ENCODE measurements at places on chromosomes 1 and 21. TPM values are rescaled to one million over a fixed set of nuclear protein-coding genes. Genes with fewer than 3 reads are reported as not detected.

The OR10Z1 gene
- not detected for total RNA-seq

The MTARC1 gene
- 47.2 TPM for total RNA-seq

The S100A10 gene
- 540 TPM for total RNA-seq

DNA sequence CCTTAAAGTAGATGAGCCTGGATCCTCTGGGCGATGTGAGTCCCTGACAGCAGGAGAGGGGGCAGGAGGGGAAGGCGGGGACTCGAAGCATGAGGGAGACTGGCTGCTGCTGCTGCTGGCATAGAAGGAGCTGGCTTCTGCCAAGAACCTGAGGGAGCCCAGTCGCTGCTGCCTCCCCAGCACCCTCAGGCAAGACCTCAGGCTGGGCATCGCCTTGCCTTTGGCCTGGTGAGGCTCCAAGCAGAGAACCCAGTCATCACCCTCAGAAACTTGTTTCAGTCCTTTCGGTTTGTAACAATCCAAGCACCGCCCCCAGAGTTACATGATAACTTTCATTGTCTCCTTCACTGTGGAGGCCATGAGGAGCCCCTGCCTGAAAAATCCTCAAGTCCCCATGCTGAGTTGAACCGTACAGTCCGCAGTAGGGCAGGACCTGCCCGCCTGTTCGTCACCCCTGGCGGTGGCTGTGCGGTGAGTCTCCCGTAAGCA, 38.8 kb downstream of the POFUT2 start:
- DNase-seq = no peak

GRCh38 chr1:155071701-155072100, 6.9 kb upstream of the EFNA3 start:
- DNase-seq = no peak

GRCh38 chr1:204678721-204679475, 6.6 kb downstream of the LRRN2 start:
- DNase-seq = no peak

DNA sequence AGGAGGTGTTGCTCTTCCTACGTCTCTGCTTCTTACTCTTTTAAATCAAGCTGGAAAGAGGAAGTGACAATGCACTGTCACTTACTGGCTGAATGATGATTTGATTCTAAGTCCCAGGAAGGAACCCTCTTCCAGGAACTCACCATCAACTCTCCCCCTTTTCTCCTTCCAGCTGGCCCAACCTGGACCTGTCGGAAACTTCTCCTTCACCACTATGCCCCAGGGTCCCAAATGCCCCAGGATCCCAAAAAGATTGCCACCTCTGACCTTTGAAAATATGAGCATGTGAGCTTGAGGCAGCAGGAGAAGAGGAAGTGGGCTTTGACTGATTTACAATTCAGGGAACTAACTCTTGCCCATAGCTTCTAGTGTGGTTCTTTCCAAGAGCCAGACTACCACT, 5.3 kb upstream of the ADAMTS5 start:
- DNase-seq = no peak

DNA sequence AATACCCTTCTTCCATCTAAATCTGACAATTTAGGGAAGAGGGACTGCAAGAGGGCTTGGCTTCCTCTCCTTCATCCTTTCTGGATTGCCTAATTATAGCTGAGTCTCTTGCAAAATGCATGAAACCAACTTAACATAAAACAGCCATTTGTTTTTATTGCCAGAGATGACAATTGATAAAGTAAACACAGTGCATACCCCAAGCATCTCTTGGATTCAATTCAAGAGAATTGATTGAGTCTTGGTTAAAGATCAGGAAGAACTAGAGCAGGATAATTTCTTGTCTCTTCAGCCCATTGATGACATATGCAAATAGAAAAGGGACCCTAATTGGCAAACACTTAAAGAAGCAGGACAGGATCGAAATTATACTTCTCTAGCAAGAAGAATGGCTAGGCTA, 617.1 kb upstream of the PTBP2 start:
- DNase-seq = no peak

DNA sequence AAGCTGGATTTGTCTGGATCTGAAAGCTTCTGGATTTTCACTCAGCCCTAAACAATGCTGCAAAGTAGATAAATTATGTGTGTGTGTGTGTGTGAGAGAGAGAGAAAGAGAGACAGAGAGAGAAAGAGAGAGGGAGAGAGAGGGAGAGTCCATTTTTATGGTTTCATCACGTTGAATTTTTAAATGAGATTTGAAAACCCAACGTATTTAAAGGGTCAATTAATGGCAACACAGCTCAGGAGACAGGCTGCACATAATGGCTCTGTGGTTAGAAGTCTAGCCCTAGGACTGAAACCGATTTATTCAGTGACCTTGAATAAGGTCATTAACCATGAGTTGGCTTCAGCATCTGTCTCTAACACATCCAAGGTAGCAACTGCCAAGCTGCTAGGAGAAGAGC, 35.3 kb upstream of the FMN2 start:
- no peak for DNase-seq

DNA sequence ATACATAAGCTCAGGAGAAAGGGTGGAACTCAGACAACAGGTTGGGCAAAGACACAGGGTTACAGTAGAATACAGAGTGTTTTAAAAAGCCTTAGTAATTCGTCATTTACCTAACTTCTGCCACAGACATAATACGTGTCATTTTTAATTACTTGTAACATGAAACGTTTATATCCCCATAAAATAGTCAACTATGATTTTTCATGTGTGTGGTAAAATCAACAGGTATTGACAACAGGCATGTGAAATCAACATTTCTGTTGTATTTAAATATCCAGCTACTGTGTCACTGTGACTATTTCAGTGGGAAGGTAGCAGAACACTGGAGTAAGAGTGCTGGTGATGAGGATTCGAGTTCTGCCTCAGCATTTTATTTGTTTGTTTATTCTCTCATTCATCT, 5.7 kb downstream of the FAM163A start:
- no peak for DNase-seq
